Suppressor macrophage treated with lipopolysaccharide for 4 hours (primary cell): ENCODE measurements at places on chromosomes 16 and 17.

- DNase-seq, result no peak
Measured at GRCh38 chr16:9090101-9090959, 1.1 kb upstream of the HAPSTR1 start.

- DNase-seq, result no peak
Measured at GRCh38 chr17:79948945-79949655, 86.6 kb downstream of the TBC1D16 start.

- DNase-seq, result no peak
Measured at GRCh38 chr17:44769230-44769629, 10.4 kb downstream of the ADAM11 start.

GRCh38 chr17:27797390-27798091 is 2.8 kb downstream of the NOS2 start:
- no peak for DNase-seq

- no peak for DNase-seq
Measured at GRCh38 chr16:49353680-49354079, 19.9 kb upstream of the C16orf78 start.

DNA sequence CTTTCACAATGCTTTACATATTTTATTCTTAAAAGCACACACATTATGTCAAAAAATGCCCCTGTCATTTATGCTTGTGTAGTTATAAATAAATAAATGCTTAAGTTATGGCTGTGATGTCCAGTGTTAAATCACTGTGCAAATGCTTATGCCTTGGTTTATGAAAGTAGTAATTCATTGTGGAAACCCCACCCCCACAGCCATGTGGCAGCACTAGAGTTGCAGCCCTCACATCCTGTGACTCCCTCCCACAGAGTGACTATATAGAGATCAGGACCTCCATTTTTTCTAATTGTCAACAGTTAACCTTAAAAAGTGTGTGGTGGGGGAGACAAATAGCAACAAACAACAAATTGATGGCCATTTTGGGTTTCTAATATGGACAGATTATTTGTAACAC is 2.4 kb downstream of the SKAP1 start:
- peak; percentile 48 for DNase-seq

- no peak for DNase-seq
Measured at GRCh38 chr17:66255527-66255971, 26.3 kb upstream of the APOH start.

GRCh38 chr16:89322321-89323119 is 105.0 kb downstream of the ZNF778 start:
- peak; percentile 30 for DNase-seq

DNA sequence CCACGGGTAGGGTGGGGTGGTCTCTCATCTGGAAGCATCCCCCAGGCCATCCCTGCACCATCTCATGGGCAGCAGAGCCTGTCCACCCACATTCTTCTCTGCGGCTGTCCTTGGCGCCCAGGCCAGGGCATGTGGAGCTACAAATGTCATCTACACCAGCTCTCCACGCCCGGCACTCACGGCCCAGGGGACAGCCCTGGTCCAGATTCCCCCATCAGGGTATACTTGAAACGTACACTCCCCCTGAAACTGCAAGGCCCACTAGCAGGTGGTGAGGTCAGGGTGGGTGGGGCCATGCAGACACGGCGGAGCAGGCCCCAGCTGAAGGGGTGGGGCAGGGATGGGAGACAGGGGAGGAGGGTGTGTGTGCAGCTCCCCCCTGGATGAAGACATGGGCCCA is 3.2 kb upstream of the SOX8 start:
- DNase-seq, result no peak

DNA sequence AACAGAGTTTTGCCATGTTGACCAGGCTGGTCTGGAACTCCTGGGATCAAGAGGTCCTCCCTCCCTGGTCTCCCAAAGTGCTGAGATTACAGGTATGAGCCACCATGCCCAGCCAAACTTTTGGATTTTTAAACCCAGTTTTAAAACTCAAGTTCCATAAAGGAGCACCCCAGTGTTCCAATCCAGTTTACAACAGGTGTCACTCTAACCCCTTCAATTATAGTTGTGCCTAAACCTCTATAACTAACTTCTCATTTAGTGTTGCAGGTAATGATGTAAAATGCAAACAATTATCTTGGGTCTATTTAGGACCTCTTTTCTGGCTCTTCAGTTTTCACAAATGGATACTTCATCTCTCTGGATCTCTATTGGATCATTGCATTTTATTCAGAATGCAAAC is 7.8 kb upstream of the ADAP2 start:
- DNase-seq, result no peak

GRCh38 chr16:86016201-86016965 is 117.4 kb downstream of the IRF8 start:
- peak; percentile 73 for DNase-seq

- no peak for DNase-seq
Measured at GRCh38 chr16:48829336-48830310, 219.6 kb upstream of the N4BP1 start.

GRCh38 chr17:45114117-45114932 is 18.0 kb downstream of the PLCD3 start:
- no peak for DNase-seq

- DNase-seq, result peak; percentile 16
Measured at GRCh38 chr16:68444056-68444657, 4.2 kb downstream of the SMPD3 start.

DNA sequence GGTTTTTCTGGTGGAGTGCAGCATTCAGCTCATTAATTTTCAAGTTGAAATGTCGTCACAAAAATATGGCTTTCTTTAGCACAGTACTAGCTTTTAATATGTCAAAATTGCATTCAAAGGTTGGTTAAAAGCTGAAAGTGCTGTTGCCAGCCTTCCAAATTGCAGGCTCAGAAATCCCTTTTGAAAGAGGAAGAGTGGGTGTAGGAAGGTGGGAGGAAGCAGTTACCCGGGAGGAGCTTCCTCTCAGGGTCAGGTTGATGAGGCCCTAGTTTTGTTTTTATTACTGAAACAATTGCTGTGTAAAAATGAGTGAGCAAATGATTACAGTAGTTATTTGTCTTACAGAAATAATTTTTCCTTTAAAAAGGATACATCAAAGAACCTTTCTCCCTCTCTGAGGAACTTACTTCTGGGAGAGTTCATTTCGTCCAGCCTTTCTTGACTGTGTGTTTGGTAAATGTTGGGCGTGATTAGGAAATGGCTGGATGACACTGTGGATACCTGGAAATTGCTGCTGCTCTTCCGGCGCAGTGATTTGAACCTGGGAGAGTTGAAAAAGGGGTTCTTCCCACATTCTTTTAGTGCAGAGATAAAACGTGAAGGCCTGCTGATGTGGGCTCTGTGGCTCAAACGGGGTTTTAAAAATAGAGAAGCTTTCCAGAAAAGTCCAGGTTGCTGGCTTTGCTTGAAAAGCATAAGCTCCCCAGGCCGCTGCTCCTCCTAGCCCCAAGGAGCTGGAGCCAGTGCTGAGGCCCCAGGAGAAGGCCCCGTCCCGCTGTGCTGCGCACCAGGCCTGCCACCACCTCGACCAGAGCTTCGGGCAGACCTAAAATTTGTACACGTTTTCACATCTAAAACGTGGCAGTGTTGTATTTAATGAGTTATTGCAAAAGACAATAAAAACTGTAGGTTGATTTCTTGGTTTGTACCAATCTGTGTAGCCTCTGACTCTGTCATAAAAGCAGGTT is 41.7 kb downstream of the SEC14L1 start:
- DNase-seq, result peak; percentile 66

- DNase-seq, result peak; percentile 90
Measured at GRCh38 chr16:21611198-21611555, 11.8 kb downstream of the METTL9 start.

DNA sequence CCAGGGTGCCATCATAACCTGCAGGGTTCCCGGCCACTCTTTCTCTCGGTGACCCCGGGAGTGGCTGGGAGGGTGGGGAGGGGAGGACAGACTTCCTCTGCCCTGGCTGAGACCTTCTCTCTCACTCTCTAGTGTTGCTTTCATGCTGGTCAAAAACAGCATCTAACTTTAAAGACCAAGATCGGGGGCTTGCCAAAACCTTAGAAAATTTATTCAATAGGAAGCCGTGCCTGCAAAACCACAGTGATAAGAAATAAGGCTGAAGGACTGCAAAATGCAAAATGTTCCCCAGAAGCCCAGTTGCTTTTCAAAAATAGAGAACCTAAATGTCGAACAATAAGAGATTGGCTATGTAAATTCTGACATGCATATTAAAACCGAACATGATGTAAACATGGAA is 344.0 kb downstream of the FOXL1 start:
- no peak for DNase-seq

DNA sequence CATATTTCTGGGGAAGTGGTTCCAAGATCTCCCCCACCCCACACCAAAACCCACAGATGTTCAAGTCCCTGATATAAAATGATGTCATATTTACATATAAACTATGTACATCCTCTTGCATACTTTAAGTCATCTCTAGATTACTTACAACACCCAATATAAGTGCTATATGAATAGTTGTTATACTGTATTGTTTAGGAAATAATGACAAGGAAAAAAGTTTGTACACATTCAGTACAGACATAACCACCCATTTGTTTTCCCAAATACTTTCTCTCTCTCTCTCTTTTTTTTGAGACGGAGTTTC is 11.5 kb downstream of the CFDP1 start:
- DNase-seq, result no peak

DNA sequence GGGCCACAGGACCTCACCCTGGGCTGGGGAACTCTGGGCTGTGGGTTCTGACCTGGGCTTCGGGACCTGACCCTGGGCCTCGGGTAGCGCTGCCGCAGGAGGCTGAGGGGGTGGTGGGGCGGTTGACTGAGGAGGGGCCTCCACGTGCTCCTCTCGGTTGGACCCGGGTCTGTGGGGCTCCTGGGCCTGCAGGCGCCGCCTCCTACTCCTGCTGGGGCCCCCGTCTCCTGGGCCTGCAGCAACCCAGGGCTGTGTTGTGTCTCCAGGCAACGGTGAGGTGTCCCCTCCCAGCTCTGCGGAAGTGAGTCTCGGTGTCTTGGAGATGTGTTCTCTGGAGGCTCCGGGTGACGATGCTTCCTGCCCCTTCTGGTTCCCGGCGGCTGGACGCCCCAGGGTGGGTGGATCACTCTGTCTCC is 41.5 kb upstream of the GNG13 start:
- no peak for DNase-seq

GRCh38 chr17:5861246-5861645 is 208.9 kb upstream of the WSCD1 start:
- no peak for DNase-seq

DNA sequence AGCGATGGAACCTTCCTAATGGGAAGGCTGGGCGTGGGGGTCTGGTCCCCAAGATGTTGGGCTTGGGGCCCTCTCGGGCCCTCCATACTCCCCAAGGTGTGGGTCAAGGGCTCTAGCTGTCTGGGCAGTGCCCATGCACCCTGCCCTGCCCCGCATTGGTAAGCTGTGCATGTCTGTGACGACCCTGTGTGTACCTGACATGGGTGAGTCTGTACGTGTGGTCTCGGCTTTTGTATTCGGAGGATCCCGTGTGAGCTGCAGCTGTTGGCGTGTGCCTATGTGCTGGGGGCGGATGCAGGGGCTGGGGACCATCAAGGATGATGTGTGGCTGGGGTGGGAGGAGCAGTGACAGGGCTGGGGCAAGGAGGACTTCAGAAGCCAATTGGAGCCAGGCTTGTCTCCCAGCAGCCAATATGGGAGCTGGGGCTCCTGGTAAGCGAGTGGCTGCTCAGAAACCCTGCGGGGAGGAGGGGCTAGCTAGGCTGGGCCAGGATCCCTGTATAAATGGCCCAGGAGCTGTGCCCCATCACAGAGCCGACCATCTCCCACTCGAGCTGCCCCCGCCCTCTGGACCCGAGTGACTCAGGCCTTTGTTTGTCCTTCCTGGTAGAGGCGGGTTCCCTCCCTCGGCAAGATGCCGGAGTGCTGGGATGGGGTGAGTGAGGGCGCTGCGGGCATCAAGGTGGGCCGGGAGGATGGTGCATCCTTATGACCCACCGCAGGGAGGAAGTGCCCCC is at the start of gene NDRG4:
Gene NDRG4, plus strand, starts transcription at position 529 of the 737 bp plus-strand sequence. Its CDS starts 106 bp downstream, at position 635.
- no peak for DNase-seq
